ENCODE measurements at places on chromosomes 13 and 19.

- DNase-seq = no peak
These were observed 576.9 kb downstream of the IRS2 start for GRCh38 chr13:109209526-109209925.

- DNase-seq = no peak
These were observed 11.1 kb downstream of the PALM start for GRCh38 chr19:719636-720344.

GRCh38 chr13:99990126-99990977, 8.8 kb downstream of the ZIC2 start:
- no peak for DNase-seq

DNA sequence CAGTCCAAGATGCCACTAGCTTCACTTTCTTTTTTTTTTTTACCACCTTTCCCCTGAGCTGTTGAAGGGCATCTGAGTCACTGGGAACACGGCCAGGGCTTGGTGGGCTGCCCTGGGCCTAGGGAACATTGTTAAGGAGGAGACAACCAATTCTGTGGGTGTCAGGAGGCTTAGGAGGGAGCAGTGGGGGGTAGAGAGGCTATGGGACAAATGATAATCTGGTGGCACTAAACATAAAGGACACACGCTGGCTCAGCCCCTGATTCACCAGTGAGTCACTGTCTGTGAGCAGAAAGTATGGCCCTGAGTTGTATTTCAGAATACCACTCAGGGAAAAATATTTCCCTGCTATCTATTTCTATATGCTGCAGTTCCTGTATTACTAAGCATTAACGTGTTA, 207.8 kb downstream of the DCLK1 start:
- DNase-seq = no peak

- no peak for DNase-seq
These were observed 67.3 kb downstream of the ERICH6B start for GRCh38 chr13:45548281-45548680.

DNA sequence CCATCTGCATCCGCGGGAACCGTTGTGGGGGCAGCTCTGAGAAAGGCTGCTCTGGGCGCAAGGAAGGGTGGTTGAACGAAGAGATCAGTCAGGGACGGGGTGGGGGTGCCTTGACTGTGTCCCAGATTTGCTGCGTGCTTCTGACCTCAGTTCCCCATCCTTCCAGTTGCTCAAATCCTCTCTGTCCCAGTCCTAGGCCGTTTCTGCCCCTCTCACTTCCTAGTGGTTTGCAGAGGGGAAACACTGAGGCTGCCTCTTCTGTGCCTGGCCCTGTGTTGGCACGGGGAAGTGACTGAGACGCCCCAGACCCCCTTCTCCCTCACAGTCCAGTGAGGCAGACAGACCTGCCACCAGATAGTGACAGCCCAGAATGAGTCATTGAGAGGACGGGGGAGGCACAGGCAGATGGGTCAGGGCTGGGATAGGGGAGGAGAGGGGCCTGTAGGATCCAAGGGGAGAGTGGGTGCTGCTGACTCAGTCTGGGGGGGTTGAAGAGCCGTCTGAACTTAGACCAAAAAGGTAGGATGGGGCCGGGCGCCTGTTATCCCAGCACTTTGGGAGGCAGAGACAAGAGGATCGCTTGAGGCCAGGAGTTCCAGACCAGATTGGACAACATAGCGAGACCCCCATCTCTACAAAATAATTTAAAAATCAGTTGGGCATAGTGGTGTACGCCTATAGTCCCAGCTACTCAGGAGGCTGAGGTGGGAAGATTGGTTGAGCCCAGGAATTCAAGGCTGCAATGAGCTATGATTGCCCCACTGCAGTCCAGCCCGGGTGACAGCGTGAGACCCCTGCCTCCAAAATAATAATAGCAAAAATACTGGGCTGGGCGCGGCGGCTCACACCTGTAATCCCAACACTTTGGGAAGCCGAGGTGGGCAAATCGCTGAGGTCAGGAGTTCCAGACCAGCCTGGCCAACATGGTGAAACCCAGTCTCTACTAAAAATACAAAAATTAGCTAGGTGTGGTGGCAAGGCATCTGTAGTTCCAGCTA, 26.5 kb downstream of the NUMBL start:
- peak; percentile 29 for DNase-seq

DNA sequence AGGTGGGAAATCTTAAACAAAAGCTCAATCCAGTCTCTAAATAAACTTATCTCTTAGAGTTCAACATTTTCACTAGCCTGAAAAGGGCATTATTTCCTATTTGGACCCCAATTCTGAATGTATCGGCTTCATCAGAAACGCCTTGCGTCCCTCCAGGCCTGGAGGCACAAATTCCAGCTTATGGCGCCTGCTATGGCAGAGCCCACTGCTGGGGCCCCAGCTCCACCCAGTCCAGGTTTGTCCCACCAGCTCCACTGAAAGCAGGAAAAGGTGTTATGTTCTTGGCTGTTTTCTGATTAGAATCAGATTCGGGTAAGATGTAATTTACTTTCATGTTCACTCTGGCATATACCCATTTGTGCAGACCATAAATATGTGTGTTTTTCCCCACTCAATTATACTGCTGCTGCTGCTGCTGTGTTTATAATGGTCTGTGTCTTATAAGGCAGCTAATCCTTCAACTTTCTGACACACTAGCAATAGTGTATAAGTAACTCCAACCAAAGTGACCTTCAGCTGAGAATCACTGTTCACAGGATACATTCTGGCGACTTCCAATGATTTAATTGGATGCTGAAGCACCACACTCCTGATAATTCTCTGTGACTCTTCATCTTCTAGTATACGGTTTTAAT, 6.4 kb downstream of the IRS2 start:
- DNase-seq = no peak

- no peak for DNase-seq
These were observed 73.7 kb upstream of the IPO5 start for GRCh38 chr13:97879646-97880310.

DNA sequence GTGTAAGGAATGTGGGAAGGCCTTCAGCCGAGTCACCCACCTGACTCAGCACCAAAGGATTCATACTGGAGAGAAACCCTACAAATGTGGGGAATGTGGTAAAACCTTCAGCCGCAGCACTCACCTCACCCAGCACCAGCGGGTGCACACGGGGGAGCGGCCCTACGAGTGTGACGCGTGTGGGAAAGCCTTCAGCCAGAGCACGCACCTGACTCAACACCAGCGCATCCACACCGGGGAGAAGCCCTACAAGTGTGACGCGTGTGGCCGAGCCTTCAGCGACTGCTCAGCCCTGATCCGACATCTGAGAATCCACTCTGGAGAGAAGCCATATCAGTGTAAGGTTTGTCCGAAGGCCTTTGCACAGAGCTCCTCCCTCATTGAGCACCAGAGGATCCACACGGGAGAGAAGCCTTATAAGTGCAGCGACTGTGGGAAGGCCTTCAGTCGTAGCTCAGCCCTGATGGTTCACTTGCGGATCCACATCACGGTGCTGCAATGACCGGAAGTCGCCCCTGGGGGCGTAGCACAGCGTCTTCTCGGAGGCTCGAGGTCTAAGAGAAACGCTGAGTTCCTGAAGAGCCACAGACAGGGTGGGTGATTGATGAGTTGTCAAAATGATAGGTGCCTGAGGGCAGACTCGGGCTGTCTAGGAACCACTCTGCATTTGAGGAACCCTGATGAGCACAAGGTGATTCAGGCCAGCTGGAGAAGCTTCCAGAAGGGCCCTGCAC, 12.2 kb downstream of the ZSCAN22 start:
- no peak for DNase-seq

- no peak for DNase-seq
These were observed 589 bp downstream of the R3HDM4 start for GRCh38 chr19:912181-913079.

- DNase-seq = no peak
These were observed 7.6 kb downstream of the AKT2 start for GRCh38 chr19:40277356-40278059.

GRCh38 chr13:44760434-44760833, 184.3 kb upstream of the TSC22D1 start:
- no peak for DNase-seq

- no peak for DNase-seq
These were observed 23.6 kb downstream of the LYL1 start for GRCh38 chr19:13078897-13079541.

All from nucleus accumbens (tissue), 56 donors.